ENCODE measurements at places on chromosomes 13 and 19.

DNA sequence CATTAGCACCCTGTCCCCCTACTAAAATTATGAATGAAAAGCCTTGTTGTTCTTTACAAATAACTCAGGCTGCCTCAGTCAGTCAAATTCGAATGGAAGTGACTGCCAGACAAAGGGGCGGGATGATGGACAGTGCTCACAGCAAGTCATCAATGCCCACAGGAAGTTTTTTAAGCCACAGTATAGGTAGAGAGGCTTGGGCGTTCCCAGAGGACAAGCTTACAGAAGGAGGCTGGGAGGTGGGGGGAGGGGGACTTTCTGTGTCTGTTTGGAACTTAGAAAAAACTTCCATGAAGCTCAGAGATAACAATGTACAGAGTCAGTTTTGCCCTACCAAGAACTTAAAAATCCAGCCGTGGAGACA, 18.5 kb upstream of the SPRY2 start:
- peak; percentile 80 for DNase-seq

DNA sequence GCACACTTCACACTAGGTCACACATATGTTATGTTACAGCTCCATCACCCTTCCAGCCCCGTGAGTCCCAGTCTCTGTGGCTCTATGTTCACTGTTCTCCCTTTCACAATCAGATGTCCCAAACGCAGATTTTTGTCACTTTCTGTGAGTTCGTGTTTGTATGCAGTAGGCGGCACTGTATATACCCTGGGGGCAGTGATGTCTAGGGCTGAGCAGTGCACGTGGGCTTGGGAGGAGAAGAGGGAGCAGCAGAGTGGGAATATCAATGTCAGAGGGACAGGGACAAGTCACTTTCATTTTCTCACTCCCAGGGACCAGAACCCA, 22.0 kb downstream of the PSG1 start:
- DNase-seq: no peak

DNA sequence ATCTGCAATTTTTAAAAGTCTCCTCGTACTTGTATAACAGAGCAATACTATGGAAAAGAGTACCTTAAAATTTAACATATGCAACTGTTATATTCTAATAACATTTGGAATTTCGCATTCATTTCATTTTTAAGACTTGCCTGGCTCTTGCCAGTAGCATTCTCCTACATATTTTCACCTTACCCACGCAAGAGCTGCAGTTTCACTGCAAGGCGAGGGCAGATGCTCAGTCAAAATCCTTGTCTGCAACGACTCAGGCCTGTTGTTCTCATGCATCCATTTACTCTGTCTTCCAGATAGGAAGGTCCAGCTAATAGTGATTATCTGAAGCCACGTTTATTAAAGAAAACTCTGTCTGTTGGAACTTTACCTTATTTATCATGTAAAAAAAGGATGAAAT, 227.0 kb upstream of the RFC3 start:
- no peak for DNase-seq

- no peak for DNase-seq
These were observed 9.8 kb downstream of the PNMA8A start for GRCh38 chr19:46461537-46461936.

DNA sequence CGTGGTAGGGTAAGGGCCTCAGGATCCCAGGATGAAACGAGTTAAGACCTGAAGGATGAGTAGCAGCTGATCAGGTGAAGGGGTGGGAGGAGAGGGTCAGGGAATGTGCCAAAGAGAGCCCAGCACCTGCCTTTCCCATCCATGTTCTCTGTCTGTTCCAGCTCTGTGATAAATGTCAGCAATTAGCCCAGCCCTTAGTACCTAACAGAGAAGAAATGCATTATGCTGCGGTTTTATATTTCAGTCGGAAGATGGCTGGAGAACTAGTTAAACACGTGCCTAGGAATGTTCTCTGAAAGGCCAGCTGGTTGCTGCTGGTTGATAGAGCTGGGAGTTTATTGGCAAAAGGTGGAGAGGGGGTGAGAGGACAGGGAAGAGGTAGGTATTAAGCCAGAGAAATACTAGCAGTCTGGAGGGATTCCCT, 268.2 kb downstream of the SHISA2 start:
- DNase-seq: no peak

GRCh38 chr19:571566-571974, 826 bp upstream of the BSG start:
- no peak for DNase-seq

GRCh38 chr13:108834193-108834592, 204.8 kb downstream of the MYO16 start:
- DNase-seq: peak; percentile 87

- DNase-seq: no peak
These were observed 9.6 kb downstream of the FUZ start for GRCh38 chr19:49803529-49803856.

- DNase-seq: no peak
These were observed 36.3 kb downstream of the STOML3 start for GRCh38 chr13:38954291-38954690.

DNA sequence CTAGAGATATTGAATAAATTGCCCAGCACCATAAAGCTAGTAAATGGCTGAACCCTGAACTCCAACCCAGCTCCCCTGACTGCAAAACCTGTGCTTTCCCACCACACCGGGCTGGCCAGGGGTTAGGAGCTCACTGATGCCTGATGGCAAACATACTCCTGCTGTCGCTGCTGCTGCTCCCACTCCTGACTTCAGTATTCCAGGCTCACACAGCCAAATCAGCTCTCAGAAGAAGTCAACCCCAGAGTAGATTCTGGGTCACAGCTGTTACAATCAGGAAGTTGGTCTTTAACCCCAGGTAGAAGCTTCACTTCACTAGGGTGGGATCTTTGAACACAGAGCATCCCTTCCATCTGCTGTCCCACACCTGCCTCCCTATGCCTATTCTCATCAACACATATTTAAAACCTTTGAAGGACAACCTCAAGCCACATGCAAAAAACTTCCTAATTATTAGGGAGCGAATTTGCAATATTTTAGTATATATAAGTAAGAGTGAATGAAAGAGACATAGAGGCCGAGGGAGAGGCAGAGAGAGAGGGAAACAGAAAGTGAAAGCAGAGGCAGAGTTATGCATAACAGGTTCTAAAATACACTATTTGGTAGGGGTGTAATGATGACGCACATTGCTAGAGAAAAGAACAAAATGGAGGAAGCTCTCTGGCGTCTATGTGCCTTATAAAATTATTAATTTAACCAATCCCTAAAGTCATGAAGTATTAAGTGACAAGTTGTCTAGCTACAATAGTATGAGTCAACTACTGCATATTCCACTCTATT, 99.4 kb upstream of the SERP2 start:
- no peak for DNase-seq

- peak; percentile 88 for DNase-seq
These were observed 5.6 kb downstream of the UHRF1 start for GRCh38 chr19:4914736-4915501.

GRCh38 chr13:93903909-93904308, 575.6 kb downstream of the DCT start:
- no peak for DNase-seq

DNA sequence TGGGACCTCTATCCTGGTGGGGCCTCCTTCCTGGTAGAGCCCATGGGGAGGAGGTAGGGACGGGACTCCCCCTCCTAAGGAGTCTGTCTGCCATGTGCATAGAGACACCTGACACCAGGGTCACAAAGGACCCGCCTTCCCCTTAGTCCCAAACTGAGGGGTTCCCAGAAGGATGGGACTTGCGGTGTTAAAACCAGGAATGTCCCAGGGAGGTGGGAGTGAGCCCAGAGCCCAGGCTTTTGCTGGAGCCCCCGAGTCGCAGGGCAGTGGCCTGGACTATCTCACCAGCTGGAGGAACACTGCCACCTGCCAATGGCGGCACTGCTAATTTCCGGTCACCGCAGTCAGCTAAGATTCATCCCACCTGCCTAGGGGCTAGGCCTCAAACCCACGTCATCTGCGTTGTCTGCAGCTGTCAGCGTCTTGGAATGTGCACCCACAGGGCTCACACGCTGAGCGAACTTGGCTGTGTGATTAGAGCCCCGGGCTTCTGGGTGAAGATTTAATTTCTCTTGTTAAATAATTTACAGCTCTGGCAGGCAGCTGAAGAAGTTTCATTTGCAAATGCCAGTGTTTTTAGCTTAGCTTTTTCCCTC, 31.9 kb upstream of the ATP11A start:
- DNase-seq: peak; percentile 95

DNA sequence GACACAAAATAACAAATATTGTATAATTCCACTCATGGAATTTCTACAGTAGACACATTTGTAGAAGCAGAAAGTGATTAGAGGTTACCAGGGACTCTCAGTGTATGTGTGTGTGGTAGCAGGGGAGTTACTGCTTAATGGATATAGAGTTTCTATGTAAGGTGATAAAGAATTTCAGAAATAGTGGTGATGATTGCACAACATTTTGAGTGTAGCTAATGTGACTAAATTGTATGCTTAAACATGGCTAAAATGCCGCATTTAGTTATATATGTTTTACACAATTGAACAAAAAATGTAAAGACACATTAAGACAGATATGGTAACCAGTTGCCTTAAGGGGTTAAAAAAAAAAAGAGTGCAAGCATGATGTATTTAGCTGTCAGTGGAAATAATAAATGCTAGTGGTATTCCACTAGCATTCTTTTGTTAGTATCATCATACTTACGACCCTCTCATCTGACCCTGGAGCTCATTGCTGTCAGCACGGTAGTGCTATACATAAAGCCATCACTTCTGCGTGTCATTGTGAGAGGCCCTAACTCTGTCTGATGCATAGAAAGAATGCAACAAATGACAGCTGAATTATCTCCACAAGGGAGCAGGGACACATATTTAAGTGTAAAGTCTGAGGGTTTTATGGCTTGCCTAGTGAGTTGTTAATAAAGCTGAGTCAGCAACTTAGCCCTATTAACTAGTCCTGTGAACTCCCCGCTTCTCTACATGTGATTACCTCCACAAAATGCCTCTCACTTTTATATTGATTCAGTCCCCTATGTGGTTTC, 134.1 kb upstream of the RXFP2 start:
- no peak for DNase-seq

DNA sequence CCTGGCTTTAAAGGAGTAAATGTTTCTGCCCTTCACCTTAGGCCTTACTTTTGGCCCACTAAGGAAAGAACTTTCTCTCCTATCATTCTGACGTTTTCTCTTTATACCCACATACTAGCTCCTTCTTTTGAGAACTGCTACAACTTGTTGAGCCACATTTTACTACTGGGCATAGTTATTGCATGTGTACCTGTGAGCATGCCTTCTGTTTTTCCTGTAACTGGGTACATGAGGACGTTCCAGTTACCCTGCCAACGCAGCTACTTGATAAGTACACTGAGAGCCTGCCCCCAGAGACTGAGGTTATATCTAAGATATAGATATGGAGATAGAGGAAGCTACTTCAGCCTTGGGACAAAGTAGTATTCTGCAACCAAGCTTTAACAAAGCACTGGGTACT, 3.5 kb downstream of the CCDC169 start:
- DNase-seq: no peak

- DNase-seq: no peak
These were observed 9.0 kb upstream of the RASA3 start for GRCh38 chr13:114141261-114141996.

DNA sequence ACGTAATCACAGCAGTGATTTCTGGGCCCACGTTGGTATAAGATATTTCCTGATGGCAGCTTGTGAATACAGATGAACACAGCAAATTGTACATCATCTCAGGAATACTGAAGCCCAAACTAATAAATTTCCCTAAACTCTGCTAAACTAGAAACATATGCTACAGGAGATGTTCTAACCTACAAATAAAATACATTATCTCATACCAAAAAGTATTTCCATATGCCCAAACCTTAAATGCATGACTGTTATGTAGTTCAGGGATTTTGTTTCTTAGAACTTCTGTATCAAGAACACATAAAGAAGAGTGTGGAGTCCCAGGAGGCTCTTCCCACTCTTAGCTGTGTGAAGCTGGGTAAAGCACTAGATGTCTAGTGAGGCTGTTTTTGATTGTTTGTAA, 138.4 kb downstream of the RFC3 start:
- DNase-seq: no peak

DNA sequence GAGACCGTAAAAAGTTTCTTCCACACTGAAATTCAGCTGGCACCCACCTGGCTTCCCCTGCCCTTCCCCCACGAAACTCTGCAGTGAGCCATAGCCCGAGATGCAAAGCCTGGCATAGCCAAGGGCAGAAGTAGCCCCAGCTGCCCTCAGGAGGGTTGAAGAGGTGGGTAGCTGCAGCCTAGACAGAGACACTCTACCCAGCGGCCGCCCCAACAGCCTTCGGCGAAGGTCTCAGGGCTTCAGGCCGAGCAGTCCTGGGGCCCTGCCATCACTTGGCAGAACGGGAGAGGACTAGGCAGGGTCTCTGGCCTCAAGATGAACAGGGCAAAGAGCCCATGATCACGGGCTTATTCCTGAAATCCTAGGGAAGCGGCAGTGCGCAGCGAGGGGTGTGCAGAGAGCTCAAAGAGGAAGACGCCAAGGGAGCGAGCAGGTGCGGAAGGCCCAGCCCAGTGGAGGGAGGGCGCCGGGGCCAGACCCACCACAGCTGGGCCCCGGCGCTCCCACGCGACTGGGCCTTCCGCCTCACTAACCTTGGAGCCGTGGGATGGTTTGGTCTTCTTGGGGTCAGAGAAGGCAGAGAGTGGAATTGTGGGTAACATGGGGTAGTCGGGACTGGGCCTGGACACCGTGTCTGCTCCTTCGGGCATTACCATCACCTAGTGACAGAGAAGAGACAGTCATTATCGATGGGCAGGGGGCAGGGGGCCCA, 53.2 kb downstream of the MLLT1 start:
- DNase-seq: no peak

DNA sequence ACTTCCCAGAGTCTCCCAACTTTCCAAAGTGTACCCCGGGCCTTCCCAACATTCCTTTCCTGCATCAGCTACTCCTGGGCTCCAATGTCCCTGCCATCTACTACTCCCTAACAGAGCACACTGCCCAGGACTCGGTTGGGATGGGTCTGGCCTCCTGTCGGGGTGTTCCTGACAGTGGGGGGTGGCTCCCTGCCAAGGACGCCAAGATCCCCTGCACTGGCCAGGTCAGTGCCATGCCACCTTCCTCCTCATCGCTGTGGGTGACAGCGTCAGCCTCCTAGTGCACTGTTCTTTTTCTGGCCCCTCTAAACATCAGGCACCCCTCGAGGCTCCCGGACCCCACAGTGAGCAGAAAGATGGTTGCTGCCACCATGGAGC, 13.8 kb downstream of the EPS15L1 start:
- no peak for DNase-seq

DNA sequence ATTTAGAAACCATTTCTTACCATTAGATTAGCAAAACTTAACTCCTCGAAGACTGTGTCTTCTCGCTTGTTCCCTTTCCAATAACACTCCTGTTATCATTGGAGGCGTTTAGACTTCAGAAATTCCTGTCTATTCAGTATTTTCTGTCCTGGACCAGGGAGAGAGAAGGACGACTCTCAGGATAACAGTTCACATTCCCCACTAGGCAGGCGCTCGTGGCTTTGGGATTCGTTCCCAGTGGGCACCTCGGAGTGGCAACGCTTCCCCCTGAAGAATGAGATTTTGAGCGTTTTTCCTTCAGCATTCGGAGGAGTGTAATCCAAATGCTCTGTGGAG, 429 bp upstream of the ZNF225 start:
- DNase-seq: no peak

All from islet precursor cell (in vitro differentiated cells).